ENCODE measurements at places on chromosomes 2 and 18.

DNA sequence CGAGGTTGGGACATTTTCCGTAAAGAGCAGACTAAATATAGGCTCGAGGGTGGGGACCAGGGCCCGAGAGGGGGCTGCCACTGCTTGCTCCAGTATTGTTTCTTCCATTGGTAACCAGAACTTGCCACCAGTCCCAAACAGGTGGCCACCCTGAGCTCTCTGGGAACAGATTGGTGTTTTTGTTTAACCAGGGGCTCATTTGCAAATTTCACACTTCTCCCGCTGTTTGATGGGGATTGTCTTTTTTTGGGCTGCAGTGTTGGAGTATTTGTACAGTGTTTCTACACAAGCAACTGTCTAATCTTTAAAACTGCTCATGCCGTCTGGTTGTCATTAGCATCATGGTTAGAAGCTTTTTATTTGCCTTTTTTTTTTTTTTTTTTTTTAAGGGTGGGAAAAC is 8.5 kb downstream of the AGAP1 start:
- no peak for DNase-seq

DNA sequence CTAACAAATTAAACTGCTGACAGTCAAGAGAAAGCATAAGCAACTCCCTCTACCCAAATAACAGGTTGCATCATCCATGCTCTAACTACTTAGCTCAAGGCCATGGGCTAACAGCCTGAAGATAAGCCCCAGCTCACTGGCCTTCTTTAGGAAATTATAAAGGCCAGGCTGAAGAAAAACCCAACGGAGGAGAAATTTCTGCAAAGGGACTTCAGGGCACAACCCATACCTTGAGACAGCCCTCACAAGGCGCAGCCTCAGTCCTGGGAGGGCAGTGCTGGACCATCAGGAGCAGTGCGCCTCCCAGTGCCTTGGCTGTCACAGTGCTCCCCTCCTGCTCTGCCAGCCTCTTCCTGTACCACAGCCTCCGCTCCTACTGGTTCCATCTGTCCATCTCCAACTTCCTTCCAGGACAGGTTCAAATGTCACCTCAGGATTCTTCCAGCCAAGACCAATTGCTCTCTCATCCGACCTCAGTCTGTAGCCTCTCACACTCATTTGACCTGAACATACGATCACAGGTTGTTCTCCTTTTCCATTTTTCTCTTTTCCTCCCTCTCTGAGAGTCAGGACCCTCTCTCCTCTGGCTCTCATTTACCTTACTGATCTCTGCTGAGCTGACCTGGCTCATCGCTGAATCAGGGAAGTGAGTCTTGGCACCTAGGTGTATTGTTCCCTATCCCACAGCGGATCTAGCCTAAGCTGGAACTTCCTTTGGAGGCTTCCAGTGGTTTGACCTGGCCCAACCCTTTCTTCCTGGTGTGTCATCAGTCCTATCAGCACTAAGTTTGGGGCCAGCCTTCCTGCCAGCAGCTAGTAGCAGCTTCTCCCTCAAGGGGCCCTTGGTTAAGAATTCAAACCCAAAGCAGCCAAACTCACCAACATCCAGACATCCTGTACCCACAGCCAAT is 1.9 kb downstream of the MCFD2 start:
- DNase-seq, result no peak

- DNase-seq, result no peak
These were observed 292.6 kb upstream of the CYRIA start for GRCh38 chr2:16958266-16958665.

- no peak for DNase-seq
These were observed 35.8 kb downstream of the CASP10 start for GRCh38 chr2:201218780-201219179.

GRCh38 chr18:47964053-47964452 is 33.6 kb upstream of the SMAD2 start:
- peak; percentile 59 for DNase-seq

DNA sequence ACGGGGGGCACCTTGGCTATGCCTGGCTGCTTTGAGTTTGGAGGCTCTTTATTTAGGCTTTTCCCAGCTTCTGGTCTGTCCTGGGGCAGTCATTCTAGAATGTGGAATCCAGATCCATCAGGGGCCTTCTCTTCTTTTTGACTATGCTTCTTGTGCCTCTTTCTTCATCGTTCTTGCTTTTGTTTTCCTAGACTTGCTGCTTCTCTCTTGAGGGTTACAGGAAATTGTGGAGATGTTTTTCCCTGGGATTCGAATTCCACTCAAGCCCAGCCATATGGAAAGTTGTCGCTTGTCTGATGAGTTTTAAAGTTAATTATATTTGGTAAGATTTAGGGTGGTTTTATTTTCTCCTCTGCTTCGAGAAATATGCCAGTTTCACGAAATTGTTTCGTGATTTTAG is 2.4 kb downstream of the GLI2 start:
- no peak for DNase-seq

DNA sequence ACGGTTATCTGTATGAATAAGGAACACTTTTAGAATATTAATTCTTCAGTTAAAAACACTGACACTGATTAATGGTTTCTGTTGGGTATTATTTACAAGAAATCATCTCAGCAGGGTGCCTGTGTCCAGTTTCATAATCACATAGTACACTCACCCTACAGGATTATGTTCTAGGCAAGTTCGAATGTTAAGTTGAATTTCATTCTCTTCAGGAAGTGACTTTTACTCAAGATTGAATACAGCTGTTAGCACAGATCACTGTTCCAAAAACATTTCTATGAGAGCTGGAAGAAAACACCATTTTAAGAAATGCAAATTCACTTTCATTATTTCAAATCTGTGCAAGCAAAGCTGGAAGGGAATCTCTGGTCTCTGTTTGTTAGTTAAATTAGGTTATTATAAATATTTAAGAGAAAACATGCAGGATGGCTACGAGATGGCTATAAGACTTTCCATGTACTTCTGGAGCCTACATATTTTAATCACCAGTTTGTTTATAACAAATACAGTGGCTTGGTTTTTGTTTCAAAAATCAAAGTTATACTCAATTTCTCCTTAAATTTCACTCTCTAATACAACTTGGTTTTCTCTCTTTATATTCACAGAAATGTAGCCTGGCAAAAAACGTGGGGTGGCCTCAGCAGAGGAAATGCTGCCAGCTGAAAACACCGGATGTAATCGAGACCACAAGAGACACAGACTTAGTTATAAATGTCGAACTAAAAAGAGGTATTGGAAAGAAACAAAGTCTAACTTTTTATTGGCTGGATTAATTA is 65.8 kb downstream of the RBMS1 start:
- no peak for DNase-seq

DNA sequence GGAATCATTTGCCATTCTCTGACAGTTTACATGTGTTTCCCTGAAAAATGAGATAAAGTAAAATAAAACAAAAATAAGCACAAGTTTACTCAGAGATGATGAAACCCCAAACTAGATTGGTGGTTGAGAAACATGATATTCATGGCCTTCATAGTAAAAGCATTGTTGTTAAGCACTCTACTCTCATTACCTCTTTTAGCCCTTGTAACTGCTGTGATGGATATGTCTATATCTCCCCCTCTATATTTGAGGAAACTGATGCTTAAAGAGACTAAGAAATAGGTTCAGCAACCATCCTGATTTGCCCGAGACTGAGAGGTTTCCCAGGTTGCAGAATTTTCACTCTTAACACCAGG is 33.9 kb upstream of the GALNT3 start:
- no peak for DNase-seq

DNA sequence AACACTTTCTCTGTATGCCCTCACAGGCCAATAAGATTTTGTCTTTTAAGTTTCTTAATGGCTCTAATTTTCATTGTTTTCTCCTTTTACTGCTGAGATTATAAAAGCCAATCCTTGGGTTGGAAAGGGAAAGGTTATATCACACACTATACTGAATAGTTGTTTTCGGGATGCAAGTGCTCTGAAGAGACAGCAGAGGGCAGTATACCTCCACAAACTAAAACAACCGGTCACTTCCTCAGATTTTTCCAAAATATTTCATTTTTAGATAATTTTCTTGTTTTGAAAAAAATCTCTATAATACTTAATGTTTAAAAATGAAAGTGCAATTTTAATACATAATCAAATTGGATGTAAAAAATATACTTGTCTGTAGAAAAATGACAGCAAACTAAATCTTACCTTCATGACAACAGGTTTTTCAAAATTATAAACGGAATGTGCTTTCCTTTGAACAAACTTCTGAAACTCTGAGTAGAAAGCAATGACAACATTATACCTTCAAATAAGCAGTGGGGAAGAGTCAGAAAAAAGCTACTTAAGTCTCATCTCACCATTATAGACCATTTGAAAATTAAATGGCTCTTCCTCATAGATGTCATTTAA is 82.7 kb downstream of the ORC4 start:
- DNase-seq, result no peak

DNA sequence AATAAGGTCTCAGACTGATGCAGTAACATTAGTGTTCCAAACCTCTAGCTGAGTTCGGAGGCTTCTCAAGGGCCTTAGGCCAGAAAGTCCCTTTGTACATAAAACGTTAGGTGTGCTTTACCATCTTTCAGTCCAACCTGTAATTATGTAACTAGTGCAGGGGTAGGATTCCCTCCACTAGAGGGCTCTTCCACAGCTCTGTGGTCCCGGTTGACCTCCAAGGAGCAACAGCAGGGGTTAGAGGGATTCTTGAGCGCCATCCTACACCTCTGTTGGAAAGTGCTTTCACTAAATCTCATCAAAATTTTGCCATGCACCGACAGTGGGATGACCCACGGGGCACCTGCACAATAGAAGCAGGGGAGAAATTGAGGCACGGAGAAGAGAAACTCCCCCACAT is 155.8 kb upstream of the LRP1B start:
- no peak for DNase-seq

DNA sequence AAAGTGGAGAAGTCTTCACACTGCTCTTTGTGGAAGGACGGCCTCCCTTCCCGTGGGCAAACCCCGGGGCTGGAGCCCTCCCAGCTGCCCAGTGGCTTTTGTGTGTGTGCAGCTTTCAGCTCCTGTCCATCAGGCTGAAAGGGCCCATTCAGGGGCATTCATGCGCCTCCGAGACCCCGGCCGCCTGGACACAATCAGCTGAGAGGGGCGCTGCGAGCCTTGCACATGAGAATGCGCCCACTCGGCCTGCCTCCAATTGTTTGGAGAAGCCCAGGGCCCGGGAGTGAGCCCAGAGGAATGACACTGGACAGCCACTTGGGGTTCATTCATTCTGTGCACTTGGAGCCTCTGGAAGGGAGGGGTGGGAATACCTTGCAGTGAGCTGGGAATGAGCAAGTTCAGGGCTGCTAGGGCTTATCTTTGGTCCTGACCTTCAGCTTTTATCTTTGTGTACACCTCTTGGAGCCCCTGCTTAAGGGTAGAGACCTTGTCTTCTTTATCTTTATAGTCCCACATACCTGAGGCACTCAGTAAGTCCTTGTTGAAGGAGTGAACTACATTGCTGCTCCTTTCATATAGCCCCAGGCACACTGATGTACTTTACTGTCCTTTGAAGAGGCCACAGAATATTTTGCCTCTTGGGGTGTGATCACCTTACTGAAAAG is 56.5 kb downstream of the TCF7L1 start:
- no peak for DNase-seq

DNA sequence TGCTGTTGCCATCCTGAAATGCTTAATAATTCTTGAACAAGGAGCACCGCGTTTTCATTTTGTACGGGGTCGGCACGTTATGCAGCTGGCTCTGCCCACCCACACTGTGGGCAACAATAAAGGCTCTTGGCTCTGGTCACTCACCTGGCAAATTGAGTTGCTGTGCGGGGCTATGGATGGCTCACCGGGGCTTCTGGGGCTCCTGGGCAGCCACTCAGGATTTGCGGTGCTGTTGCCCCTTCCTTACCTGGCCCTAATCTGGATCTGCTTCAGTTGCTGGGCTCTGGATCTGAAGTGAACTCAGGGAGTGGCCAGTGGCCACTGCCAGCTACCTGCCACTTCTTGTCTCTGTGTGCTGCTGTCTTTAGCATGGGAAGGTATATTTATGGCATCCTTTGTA is 22.7 kb downstream of the RHOB start:
- DNase-seq, result no peak

DNA sequence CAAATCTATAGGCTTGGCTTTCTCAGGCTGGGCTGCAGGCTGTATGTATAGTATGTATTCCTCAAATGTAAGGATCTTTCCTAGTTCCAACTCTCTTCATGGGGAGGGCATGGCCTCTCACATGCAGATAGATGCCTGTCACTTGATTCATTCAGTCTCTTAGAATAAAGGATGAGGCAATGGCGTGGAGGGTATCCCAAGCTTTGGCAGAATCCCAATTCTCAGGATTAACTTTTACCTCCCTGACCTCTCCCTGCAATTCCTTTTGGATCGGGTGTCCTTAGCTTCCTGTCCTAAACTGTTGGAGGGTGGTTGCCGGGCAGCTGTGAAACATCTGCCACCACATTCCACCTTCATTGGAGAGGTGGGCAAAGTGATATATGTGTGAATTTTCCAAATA is 80.3 kb downstream of the INSIG2 start:
- no peak for DNase-seq

GRCh38 chr2:8432706-8433336 is 249.0 kb upstream of the ID2 start:
- DNase-seq, result no peak

- DNase-seq, result no peak
These were observed 134.9 kb downstream of the NDUFA10 start for GRCh38 chr2:239890206-239890746.

All from NCI-H187 (cell line).